ENCODE measurements at places on chromosomes 5 and 9. TPM values are rescaled to one million over a fixed set of nuclear protein-coding genes. Genes with fewer than 3 reads are reported as not detected.

DNA sequence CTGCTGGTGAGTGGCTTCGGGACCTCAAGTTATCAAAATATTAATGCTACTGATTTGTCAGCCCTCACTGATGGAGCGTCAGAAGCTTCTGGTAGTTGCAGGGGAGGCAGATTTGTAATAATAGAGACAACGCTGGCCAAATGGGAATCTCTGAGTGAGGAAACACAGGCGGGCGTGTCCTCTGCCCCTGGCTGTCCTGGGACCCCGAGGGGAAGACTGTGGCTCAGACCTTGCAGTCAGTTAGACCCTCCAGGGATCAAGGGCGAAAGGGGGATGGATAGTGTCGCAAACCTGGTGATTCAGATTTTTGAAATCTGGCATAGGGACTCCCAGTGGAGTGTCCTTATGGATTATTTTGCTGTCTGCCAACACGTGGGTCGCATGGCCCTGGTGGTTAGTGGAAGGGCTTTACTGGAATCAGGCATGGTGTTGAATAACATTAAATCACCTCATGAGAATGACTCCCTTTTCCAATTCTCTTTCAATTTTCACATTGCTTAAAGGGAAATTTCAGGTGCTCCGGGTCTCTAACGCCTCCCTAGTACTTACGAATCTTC lies 35.1 kb upstream of the NTNG2 start:
- DNase-seq: no peak
- H3K4me3 ChIP-seq: peak overlapping the region; percentile 42
- peaks cover 21% of the 10 kb centered on the region for H3K4me1 ChIP-seq

MARCHF6 gene
- 103 TPM for total RNA-seq

CDH6 gene
- not detected for total RNA-seq

PHF24 gene
- total RNA-seq: not detected

- no peaks in the 10 kb centered on the region for H3K27me3 ChIP-seq
- H3K27ac ChIP-seq: no peak overlapping the region
- H3K4me3 ChIP-seq: no peak overlapping the region
- peaks cover 68% of the 10 kb centered on the region for H3K36me3 ChIP-seq
- no peak for DNase-seq
These were observed 49.8 kb downstream of the LMNB1 start for GRCh38 chr5:126826619-126827215.

GRCh38 chr5:138953387-138954256 lies 78.5 kb upstream of the LRRTM2 start:
- H3K4me3 ChIP-seq: no peak overlapping the region
- H3K36me3 ChIP-seq: peaks cover 3% of the 10 kb centered on the region
- H3K27ac ChIP-seq: no peak overlapping the region
- H3K27me3 ChIP-seq: no peaks in the 10 kb centered on the region

DNA sequence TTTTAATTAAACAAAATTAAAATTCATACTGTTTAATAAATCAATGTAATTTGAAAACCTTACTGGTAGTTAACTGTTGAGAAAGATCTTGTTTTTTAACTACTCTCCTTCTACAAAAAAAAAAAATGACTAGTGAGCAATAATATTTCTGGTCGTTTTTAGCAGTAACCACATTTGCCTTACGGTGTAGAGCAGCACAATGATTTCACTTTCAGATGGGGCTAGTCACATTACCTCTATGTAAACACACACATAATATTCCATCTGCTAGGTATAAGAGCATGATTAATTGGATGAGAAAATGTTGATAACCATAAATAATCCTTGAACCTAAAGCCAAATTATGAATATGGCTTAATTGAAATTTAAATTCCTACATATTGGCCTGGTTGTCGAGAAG lies 198.1 kb downstream of the CHSY3 start:
- no peaks in the 10 kb centered on the region for H3K27me3 ChIP-seq
- H3K27ac ChIP-seq: no peak overlapping the region
- no peaks in the 10 kb centered on the region for H3K36me3 ChIP-seq
- no peak overlapping the region for H3K4me3 ChIP-seq

- H3K4me3 ChIP-seq: no peak overlapping the region
- H3K27me3 ChIP-seq: no peaks in the 10 kb centered on the region
- no peak for DNase-seq
- H3K36me3 ChIP-seq: no peaks in the 10 kb centered on the region
- H3K27ac ChIP-seq: no peak overlapping the region
- H3K4me1 ChIP-seq: peaks cover 10% of the 10 kb centered on the region
These were observed 21.3 kb upstream of the SERINC5 start for GRCh38 chr5:80277191-80277590.

HAND1 gene
- not detected for total RNA-seq

TCF7 gene
- total RNA-seq: 59.3 TPM

Data from activated CD4-positive, alpha-beta memory T cell treated with anti-CD3 and anti-CD28 coated beads for 36 hours (primary cell).